CD4-positive, alpha-beta T cell treated with Interleukin-1 beta for 1 hour (primary cell): ENCODE measurements at places on chromosomes 3 and 15.

GRCh38 chr3:110736332-110736731 lies 335.3 kb upstream of the NECTIN3 start:
- DNase-seq: no peak

DNA sequence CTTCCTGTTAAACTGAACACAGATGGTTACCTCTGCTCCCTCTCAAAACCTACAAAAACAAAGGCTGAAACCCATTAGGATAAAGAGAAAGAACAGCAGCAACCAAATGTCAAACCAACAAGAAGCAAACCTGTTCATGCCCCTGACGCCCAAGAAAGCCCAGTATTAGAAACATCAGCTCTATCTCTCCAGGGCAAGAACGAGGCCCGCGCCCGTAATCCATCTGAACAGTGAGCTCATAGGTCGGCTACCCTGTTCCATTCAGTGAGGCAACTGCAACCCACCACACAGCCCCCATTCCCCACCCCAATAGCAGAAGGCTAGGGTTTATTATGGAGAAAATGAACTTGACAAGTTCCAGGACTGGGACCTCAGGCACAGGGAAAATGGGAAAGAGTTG lies 10.0 kb downstream of the LSG1 start:
- no peak for DNase-seq

GRCh38 chr3:12150112-12150511 lies 8.6 kb downstream of the TIMP4 start:
- no peak for DNase-seq

DNA sequence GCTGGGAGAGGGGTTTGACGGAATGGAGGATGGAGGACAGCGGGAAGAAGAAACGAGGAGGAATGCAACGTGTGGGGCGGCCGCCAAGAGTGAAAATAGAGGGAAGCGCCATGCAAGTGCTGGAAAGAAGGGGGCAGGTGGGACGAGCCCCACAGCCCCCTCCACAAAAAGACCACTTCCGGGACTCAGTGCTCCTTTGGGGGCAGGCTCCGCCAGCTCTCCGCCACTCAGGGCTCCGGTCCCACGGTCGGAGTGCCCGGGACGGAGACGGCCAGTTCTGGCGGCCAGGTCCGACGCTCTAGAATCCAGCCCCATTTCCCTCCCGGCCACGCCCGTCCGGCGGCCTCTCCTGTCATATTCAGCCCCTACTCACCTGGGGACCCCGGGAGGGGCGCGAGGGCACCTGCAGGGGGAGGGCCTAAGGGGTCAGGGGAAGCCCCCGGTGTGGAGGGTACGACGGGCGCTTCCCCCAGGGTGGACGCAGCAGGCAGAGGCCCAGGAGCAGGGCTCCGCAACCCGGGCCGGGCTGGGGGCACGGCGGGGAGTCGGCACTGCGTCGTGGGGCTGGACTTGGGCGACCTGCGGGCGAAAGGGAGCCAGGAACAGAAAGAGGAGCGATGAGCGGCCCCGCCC lies 25.5 kb upstream of the CSPG4 start:
- DNase-seq: no peak

- DNase-seq: no peak
Observed at GRCh38 chr3:119376758-119377157, 82.6 kb downstream of the ARHGAP31 start.

DNA sequence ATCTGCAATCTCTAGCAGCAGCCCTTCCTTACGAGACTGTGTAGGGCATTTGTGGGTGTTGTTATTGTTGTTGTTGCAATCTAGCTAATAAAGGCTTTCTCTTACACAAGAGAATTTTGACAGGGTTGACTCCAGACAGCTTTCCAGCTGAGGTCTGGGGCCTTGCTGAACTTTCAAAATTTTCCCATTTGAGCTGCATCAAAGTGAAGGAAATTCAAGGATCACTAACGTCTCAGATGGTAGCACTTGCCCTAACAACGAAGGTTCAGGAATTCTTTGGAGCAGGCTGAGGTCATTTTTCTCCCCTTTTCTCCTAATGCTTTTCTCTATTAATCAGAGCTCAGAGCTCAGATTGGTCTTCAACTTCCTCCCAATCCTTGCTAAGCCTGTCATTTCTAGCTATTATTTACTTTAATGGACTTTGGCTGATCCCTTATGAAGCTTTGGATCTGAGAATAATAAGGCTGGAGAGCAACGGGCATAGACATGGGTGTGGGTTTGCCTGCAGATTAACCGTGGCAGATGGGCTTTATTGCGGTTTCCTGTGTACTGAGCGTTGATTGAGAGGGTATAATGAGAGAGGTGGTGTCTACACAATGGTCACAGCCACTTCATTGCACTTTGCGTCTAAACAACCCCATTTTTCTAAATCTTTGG lies 614.0 kb upstream of the AGTR1 start:
- no peak for DNase-seq

DNA sequence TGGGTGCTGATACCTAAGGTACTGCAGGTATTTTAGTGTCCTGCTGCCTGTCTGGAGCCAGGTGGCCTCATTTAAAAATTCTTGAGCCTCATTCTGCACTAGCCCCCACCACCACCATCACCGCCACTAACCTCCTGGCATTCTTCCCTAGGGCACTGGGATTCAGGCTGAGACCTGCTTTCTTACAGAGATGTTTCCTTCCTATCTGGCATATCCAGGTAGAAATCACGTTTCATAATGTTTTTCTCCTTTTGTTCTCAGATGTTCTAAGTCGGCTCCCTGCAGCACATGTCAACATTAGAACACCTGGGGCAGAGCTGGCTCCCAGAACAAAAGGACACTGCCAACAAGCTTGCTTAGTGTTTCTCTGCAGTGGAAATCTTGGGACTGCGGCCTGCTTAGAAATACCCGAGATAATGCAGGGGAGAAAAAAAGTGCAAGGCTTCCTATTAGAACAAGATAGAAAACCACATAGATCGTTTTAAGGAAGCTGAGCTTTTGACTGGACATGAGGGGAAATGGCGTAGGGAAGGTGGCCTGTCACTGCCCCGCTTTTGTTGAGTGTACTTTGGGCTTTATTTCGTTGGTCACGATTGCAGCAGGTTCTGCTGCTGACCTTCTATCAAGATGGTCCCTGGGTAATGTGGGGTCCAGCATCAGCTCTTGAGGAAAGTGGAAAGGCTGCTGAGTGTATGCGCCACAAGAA lies 59.6 kb upstream of the PPARG start:
- no peak for DNase-seq

DNA sequence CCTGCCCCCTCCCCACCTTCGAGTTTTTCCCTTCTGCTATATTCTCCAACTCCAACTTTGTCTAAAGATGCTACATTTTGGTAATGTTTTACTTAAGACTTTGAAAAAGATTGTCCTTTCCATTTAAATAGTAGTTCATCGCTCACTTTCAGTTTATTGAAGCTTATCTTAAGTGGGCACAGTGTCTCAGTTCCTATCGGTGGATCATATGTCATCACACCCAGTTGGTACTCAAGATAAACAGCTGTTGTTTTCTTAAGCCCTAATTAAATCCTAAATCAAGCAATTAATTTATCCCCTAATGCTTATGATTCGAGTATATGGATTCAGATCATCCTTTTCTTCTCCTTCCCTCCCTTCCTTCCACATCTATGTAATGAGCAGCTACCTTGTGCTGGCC lies 210.7 kb downstream of the TLE3 start:
- DNase-seq: no peak

DNA sequence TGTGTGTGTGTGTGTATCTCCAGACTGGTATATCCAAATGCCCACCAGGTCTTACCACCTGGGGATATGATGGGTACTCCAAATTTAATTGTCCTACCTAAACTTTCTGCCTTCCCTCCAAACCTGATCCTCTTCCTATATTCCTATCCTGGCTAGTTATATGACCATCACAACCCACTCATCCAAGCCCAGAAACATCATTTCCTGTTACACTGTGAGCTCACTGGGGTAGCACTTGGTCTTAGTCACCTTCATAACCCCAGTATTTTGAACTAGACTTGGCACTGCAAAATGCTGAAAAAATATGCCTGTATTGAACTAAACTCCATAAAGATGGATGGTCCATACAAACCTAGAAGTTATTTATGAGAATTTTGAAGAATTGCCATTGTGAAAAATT lies 178.8 kb upstream of the EIF1B start:
- DNase-seq: no peak

DNA sequence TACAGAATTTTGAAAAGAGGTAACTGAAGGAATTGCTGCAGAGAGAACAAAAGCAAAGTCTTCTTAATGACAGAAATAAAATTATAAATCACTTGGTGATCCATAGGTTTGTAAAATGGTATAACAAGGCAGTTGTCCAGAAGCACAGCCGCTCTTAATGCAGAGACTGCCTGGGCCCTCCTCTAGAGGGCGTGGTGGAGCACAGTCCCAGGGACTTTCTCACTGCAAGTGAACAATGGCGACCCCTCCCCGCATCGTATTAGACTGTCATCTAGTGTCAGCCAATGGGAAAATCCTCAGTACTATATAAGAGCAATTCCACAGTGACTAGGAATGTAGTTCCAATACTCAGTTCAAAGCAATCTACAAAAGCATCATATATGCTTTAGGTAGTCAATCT lies 26.4 kb upstream of the ZBED2 start:
- DNase-seq: no peak

DNA sequence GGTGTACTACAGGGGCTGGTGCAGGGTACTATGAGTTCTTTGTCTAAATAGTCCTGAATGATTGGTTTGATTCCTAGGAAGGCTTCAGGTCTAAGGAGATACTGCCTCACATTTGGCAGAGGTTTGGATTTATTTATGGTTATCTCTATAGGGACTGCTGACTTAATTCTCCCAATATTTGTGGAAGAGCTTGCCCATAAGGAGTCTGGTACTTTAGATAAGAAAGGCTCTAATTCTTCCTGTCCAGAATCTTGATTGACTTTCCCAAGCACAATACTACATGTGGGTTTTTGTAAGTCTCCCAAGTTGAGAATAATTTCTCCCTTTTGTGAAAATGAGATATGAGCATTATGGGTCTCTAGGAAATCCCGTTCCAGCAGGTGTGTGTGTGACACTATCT lies 36.7 kb upstream of the AP4E1 start:
- no peak for DNase-seq

GRCh38 chr3:190081389-190081788 lies 39.3 kb downstream of the P3H2 start:
- DNase-seq: no peak

GRCh38 chr15:40338921-40339620 lies 1.7 kb downstream of the CCDC9B start:
- DNase-seq: no peak

DNA sequence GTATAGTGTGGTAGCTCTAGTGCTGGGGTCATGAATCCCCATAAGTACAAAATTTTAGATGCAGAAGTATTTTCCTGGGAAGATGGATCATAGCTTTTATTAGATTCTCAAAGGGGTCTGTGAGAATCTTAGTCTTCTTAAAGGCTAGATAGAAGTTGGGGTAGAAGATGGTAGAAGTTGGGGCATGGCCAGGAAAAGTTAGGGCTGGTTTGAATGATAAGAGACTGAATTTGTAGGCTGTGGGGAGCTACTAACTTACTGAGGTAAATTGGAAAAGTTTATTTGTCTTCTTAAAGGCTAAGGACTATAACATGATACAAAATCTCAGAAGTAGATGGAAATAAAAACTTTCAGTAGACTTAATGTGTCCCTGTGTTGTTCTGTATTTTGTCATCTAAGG lies 1.6 kb upstream of the UBE2Q2 start:
- no peak for DNase-seq

GRCh38 chr3:180267202-180267843 lies 230.6 kb upstream of the PEX5L start:
- peak; percentile 34 for DNase-seq

DNA sequence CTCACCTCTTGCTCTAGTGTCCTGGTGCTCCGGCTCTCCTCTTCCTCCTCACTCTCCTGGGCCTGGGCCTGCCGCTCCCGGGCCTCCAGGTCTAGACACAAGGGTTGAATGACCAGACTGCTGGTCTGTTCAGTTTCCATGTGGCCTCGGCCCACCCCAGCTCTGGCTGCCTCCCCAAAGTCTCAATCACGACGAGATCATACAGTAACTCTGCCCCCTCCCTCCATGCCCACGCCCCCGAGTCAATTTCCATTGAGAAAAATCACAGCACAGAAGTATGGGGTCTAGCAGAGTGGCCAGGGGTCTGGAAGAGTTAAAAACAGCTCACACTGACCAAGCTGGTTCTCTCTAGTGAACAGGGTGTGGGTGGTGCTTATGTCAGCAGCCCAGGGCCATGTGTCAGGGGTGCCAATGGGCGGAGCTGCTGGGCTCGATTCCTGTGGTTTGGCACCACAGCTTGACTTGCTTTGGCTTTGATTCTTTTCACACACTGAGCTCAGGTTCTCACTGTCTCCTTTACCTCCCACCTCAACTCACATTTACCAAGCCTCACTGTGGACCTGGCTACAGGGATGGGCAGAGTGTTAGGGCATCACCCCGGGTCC lies 6.9 kb downstream of the C15orf62 start:
- DNase-seq: peak; percentile 64

- DNase-seq: no peak
Observed at GRCh38 chr15:42118650-42119445, 24.5 kb upstream of the PLA2G4D start.

- no peak for DNase-seq
Observed at GRCh38 chr15:39302936-39303335, 277.9 kb upstream of the THBS1 start.

DNA sequence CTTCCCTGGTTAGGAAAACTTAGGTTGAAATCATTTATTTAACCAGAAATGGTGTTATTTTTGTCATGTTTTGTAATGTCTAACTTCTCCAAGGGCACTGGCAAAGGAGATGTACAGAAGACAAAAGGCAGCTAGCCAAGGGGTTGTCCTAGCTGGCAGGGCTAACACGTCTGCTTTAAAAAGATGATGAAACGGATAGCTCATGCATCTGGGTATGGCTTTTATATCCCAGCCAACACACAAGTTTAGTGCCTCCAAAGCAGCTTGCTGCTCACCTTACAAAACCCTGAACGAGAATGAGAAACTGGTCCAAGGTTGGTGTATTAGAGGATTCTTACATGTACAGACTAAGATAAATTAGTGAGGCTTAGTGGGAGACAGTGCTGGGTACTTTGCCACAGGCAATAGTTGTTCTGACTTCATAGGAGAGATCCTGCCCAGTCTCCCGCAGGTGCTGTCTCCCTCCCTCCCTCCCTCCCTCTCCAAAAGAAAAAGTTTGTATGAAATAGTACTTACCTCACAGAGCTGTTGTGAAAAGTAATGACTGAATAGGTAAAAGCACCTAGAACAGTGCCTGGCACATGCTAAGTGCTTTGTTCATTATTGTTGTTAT lies 47.8 kb downstream of the KCNMB2 start:
- no peak for DNase-seq

- peak; percentile 20 for DNase-seq
Observed at GRCh38 chr15:74428970-74429780, 4.6 kb downstream of the SEMA7A start.

- DNase-seq: peak; percentile 36
Observed at GRCh38 chr3:127652246-127652995, 20.3 kb upstream of the ABTB1 start.

- no peak for DNase-seq
Observed at GRCh38 chr15:82181371-82181770, 81.2 kb downstream of the EFL1 start.
